Fibroblast of gingiva (primary cell): ENCODE measurements at places on chromosomes 1 and 21.

DNA sequence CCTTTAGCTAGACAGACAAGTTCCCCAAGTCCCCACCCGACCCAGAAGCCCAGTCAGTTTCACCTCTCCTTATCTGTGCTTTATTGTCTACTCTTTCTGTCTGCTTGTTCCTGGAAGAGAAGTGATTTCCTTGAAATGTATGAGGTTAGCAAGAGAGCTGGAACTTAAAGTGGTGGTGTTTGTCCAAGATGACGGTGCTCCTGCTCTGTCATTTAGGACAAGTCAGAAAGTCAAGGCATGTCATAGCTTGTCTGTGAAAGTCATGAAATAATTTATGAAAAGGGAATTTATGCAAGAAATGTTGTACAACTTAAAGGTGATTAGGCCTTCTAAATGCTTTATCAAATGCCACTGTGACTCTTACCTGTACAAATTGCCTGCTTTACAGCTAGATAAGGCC, 178.1 kb downstream of the PLA2G4A start:
- no peak for DNase-seq

DNA sequence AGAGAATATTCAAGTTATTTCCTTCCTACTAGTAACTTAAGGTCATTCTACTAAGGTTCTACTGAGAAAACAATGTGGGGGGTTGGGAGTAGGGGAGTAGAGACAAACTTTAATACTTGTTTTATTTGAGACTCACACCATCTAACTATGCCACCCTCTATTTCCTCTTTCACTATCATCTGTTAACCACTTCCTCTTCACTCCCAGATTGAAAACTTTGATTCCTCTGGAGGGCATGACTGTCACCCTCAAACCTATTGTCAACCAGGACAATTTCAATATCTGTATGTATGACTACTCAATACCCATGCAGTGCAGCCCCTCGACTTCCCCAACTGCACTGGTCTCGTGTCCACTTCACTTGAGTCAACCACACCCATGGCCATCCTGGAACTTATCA, 165.6 kb upstream of the POGK start:
- no peak for DNase-seq

GRCh38 chr1:42953182-42954180, 5.2 kb downstream of the SLC2A1 start:
- no peak for DNase-seq

- DNase-seq = no peak
Measured at GRCh38 chr1:222761083-222761482, 24.1 kb downstream of the FAM177B start.

GRCh38 chr1:231931846-231932454, 305.4 kb downstream of the DISC1 start:
- no peak for DNase-seq

- DNase-seq = no peak
Measured at GRCh38 chr1:229407206-229408026, 26.5 kb downstream of the ACTA1 start.

GRCh38 chr1:162616848-162617247, 15.4 kb upstream of the DDR2 start:
- DNase-seq = no peak

GRCh38 chr1:221099747-221100595, 220.7 kb downstream of the HLX start:
- DNase-seq = no peak

GRCh38 chr1:198495631-198496030, 44.8 kb downstream of the ATP6V1G3 start:
- no peak for DNase-seq

GRCh38 chr1:24759492-24759891, 14.2 kb downstream of the CLIC4 start:
- no peak for DNase-seq

- DNase-seq = no peak
Measured at GRCh38 chr21:34021726-34022125, 51.7 kb upstream of the MRPS6 start.

DNA sequence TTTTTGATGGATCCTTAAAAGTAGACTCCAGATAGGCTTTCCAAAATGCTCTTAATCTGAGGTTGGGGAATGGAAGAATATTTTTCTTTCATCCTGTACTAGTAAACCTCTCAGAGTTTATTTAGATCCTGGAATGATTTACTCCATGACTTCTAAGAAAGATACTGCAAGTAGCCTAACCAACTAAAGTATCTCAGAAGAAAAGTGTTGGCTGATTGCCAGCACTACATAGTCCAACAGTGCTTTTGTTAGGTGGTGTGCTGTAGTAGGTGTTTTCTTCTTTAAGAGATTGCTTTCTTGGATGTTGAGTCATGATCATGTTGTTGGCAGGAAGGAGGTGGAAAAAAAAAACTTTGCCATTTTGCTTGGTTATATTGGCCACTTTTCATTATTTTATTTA, 119.8 kb downstream of the OSBPL9 start:
- DNase-seq = peak; percentile 48

- no peak for DNase-seq
Measured at GRCh38 chr1:54047384-54048305, 5.4 kb downstream of the TMEM59 start.

DNA sequence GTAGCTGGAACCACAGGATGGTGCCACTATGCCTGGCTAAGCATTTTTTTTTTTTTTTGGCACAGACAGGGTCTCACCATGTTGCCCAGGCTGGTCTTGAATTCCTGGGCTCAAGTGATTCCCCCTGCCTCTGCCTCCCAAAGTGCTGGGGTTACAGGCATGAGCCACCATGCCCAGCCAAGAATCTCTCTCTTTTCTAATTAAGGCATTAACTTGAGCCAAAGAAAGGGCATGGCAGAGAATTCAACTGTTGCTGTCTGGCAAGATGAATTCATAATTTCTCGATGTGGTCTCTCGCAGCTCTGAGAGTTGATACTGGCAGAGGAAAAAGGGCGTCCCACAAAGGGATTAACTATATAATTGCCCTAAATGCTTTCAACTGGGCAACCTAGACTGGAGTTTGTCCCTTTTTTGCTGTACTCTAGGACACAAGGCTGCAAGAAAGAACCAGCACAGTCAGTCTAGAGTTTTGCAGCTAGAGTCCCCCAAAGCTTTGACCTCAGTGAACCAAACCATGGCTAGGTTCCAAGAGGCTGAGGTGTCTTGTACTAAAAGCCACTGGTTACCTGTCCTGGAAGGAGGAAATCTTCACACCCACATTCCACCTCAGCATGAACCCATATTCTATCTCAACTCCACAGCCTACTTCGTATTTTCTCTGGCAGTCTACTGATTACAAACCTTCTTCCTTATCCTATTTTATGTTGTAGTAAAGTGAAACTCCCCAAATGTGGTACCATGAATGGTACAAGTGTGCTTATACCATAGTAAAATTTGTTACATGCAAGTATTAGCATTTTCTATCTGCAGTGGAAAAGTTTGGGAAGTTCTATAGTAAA, 51.2 kb downstream of the OPTC start:
- no peak for DNase-seq

- DNase-seq = peak; percentile 79
Measured at GRCh38 chr1:153535242-153536011, at the start of gene S100A6. S100A6 (minus strand) TSS chr1:153535991; CDS start chr1:153535339, 652 bp downstream.

- DNase-seq = no peak
Measured at GRCh38 chr1:230362949-230363348, 63.2 kb downstream of the PGBD5 start.

GRCh38 chr1:7938070-7938469, 2.6 kb downstream of the TNFRSF9 start:
- DNase-seq = no peak

GRCh38 chr1:186240436-186240835, 134.6 kb downstream of the TPR start:
- no peak for DNase-seq

DNA sequence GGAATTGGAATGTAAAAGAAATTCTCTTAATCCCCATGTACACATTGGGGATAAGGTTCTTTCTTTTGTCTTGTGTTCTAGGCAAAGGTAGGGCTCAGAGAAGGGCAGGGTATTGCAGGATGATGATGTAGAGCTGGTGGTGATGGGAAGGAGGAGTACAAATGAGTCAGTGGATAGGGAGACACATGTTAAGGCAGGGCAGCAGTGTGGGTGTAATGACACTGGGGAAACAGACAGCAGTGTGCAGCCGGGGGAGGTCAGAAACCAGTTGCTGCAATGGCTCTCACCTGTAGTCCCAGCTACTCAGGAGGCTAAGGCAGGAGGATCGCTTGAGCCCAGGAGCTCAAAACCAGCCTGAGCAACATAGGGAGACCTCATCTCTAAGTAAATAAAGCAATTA, 5.1 kb downstream of the NLRP3 start:
- no peak for DNase-seq

GRCh38 chr1:13960375-13960987, 260.5 kb downstream of the PRDM2 start:
- peak; percentile 38 for DNase-seq

- DNase-seq = no peak
Measured at GRCh38 chr1:44507490-44508396, 102.7 kb downstream of the RNF220 start.

DNA sequence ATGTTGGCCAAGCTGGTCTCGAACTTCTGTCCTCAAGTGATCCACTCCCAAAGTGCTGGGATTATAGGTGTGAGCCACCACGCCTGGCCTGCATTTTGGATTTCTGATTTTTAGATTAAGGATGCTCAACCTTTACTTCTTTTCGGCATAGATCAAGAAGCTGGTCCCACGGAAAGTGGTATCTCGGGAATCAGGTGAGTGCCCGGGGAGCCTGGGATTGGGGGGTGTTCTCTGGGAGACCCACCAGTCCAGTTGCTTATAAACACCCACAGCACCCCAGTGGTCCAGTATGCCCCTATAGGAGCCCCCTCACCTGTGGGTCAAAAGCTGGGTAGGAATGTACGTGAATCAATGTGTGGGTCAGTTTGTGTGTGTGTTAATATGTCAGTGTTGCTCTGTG, 3.2 kb downstream of the SH3D21 start:
- no peak for DNase-seq

DNA sequence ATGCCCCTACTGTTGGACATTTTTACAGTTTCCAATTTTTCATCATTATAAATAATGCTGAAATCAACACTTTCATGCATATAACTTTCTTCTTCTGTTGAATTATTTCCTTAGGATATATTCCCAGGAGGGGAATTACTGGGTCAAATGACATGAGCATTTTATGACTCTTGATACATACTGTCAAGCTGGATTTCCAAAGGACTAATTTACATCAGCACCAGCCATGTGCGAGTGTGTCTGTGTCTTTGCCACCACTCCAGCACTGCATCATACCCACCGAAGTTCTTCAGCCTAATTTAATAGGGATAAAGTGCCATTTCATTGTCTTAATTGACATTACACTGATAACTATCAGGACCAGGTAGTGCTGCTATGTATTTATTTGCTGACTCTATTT, 146.7 kb downstream of the CSMD2 start:
- no peak for DNase-seq

DNA sequence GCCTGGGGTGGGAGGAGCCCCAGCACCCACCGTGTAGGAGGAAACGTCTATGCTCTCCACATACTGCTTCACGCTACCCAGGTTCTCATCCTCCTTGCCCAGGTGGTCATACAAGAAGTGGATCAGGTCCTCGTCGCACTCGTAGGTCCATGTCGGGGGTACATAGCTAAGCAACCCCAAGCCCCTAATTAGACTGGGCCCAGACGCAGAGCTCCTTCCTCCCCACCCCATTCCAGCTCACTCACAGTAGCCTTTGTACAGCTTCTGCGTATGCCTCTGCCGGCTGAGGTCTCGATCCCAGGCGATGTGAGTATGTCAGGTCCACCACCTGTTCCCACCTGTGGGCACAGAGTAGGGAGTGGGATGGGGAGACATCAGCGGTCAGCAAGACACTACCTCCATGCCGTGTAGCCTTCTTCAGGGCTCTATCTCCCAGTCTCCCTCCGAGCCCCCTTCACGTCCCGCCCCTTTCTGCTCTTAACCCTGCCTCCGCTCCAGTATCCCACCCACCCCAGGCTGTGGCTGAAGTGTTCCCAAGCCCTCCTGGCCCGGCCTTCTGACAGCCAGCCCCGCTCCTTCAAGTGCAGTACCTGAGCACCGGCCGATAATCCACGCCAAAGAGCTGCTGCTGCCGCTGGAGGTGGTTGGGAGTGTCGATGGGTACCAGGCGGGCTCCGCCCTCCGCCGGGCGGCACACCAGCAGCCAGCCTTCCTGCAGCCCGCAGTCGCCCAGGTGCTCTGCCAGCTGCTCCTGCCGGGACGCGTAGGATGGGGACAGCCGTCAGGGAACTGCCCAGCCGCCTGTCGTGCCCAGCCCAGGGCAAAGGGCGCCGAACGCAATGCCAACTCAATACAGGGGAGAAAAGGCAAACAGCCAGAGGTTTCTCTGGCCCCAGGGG, 919 bp downstream of the HECTD3 start:
- no peak for DNase-seq

- DNase-seq = no peak
Measured at GRCh38 chr1:201325678-201326060, 42.4 kb downstream of the PKP1 start.

DNA sequence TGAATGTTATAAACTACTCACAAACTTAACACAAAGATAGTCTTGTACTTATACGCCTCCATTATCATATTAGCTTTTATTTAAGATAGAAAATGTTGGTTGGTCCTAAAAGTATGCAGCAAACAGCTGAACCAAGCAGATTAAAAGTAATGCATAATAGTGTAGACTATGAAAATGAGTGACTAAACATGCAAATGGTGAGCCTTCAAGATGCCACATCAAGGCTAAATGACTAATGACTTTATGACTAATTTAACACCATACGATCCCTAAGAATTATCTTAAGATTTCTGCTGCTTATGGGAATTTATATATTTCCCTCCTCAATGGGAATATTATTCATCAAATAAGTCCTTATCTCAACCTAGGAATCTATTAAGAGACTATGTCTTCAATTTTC, 4.6 kb downstream of the GPATCH2 start:
- no peak for DNase-seq

DNA sequence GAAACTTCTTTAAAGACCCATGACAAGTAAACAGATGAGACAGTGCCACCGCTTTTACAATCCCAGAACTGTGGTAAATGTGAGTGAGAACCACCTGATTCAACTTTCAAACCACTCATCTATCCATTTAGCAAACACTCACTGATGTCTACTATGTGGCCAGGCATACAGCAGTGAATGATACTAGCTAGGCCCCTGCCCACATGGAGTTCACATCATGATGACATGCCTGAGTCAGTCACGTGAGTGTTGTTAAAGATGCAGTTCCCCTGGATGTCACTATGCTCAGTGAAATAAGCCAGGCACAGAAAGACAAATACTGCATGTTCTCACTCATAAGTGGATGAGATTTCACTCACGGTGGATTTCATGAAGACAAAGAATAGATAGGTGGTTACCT, 28.4 kb downstream of the STX6 start:
- DNase-seq = no peak

GRCh38 chr1:227745568-227746265, 10.5 kb downstream of the SNAP47 start:
- no peak for DNase-seq
